ENCODE measurements at places on chromosomes 6 and 20.

DNA sequence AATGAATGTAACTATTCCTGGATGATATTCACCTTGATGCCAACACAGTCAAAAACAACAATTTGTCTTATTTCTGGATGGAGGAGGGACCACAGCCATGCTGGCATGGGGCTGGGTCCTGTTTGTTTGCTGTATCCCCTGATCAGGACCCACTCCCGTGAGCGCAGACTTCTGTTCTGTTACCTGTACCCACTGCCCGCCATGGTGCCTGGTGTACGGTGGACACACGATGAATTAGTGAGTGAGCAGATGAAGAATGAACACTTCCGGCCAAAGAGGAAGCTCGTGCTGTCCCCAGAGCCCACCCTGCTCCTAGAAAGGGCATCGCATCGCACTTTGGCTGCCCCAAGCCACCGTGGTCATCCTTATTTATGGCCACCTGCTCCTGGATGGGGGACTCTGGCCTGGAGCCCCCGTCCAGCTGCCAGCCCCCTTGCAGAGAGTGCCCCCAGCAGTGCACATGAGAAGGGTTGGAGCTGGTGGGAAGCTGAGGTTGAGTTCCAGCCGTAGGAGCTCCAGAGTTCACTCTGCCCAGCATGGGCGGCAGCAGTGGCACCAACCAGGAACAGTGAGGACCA, 100.9 kb downstream of the BMP7 start:
- no peak for DNase-seq

GRCh38 chr20:59574308-59574707, 30.0 kb upstream of the PHACTR3 start:
- DNase-seq: no peak

GRCh38 chr20:36112112-36112511, 42.4 kb upstream of the EPB41L1 start:
- DNase-seq: no peak

DNA sequence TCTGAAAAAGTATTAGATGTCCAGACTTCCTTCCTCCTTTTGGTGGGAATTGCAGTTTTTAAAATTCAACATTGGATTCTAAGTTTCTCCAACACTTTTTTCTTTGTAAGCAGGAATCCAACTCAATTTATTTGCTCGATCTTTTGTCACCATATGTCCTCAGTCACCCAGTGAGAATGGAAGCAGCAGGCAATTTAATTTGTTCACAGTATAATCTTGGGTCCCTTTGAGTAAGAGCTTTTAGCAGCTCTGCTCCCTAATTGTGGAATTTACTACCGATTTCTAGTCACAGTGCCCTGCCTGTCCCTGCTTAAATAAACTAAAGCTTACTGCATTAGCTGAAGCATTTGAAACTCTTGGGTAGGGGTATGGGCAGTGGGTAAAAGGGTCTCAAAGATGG, 98.6 kb downstream of the BTBD3 start:
- no peak for DNase-seq

- DNase-seq: no peak
Observed at GRCh38 chr6:54710456-54710855, 136.1 kb upstream of the FAM83B start.

GRCh38 chr6:107736713-107737396, 87.3 kb downstream of the SCML4 start:
- DNase-seq: no peak

- no peak for DNase-seq
Observed at GRCh38 chr6:2249126-2249525, 3.7 kb upstream of the GMDS start.

GRCh38 chr6:15359335-15359862, 113.5 kb downstream of the JARID2 start:
- no peak for DNase-seq

DNA sequence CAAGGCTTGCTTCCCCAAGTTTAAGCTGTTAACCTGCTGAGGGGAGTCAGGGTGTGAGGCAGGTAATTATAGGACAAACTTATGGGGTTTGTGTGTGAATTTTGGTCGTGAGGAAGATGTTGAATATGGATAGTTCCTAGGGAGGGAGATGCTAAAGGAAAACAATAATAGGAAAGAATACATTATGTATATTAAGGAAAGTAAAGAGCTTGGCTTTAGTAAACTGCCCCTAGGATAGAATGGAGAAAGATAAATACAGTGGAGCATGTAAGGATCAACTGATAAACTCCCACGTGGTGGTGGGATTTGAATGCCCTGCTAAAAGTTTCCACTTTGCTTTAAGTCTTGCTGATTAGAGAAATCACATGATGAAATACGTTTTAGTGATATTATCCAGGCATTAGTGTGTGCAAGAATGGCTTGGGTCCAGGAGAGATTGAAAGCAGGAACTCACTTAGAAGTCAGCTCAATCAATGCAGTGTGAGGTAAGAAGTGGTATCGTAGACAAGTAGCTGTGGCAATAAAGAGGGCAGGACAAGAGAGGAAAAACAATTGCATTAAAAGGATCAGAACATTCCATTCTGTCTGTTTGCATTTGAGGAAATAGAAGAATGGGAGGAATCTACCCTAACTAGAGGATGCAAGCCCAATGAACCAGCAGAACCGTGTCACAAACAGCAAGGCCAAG, 52.5 kb downstream of the RPS12 start:
- DNase-seq: no peak

DNA sequence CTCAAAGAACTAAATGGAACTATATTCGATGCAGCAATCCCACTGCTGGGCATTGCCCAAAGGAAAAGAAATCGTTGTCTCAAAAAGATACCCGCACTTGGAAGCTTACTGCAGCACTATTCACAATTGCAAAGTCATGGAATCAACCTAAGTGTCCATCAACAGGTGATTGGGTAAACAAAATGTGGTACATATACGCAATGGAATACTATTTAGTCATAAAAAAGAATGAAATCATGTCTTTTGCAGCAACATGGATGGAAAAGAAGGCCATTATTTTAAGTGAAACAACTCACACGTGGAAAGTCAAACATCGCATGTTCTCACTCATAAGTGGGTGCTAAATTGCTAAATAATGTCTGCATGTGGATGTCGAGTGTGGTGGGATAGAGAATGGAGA, 70.9 kb upstream of the MPC1 start:
- DNase-seq: no peak

- DNase-seq: no peak
Observed at GRCh38 chr6:137013031-137013430, 31.7 kb downstream of the IL20RA start.

DNA sequence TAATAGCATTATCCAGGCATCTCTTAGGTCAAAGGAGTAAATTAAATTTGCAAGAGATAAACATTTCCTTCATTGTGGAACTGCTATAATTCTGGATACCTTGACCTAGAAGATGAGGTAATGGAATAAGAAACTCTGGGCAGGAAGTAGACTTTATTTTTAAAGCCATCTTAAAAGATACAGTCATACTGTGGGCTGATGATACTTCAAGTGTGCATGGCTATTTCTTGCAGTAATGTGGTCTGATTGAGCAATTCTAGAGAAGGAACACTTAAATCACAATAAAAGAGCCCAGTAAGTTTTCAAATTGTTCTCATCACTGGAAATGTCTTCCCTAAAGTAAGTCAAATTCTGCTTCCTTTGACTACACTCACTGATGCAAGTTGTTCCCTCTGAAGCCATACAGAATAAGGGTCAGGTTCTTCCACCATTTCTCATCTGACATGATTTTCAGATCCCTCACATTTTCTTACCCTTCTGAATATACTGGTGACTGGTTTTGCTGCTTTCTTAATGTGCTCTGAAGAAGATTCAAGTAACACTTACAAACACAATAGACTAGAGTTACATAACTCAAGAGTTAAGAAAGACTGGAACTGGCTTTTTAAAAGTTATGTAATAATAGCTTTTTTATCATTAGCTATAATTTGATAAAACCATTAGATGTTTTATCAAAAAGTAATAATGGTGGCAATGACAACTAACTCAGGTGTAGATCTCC, 62.6 kb upstream of the TMEM244 start:
- no peak for DNase-seq

GRCh38 chr6:1067346-1067745, 244.6 kb upstream of the FOXQ1 start:
- DNase-seq: no peak

GRCh38 chr6:113015249-113015648, 668.1 kb downstream of the RFPL4B start:
- DNase-seq: no peak

- DNase-seq: no peak
Observed at GRCh38 chr20:9087531-9088217, 18.8 kb downstream of the PLCB4 start.

- no peak for DNase-seq
Observed at GRCh38 chr6:169955731-169956437, 204.5 kb downstream of the ERMARD start.

DNA sequence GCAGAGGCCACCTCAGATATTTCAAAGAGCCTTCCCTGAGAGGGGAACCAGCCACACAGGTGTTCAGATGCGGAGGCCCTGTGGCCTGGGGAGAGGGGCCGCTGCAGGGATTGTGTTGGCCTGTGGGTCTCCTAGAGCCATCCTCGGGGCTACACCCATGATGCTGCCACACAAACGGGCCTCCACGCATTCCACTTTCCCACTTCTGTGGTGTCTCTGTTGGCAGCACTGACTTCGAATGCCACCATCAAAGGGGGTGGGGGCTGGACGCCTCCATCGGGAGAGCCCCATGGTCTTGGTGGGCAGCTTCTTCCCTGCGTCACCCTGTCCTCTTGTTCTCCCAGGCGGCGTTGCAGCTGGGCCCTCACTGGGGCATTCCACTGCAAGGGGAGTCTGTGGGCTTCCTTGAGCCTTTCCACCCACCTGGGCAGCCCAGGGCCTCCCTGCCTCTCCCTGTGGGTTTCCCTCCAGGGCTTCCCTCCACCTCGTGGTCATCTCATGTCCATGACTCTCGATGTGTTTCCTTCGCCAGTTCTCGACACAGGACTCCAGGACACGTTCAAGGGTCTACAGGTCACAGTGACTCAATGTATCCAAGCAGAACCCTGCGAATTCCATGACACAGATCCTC, 145.5 kb downstream of the ERMARD start:
- DNase-seq: no peak

DNA sequence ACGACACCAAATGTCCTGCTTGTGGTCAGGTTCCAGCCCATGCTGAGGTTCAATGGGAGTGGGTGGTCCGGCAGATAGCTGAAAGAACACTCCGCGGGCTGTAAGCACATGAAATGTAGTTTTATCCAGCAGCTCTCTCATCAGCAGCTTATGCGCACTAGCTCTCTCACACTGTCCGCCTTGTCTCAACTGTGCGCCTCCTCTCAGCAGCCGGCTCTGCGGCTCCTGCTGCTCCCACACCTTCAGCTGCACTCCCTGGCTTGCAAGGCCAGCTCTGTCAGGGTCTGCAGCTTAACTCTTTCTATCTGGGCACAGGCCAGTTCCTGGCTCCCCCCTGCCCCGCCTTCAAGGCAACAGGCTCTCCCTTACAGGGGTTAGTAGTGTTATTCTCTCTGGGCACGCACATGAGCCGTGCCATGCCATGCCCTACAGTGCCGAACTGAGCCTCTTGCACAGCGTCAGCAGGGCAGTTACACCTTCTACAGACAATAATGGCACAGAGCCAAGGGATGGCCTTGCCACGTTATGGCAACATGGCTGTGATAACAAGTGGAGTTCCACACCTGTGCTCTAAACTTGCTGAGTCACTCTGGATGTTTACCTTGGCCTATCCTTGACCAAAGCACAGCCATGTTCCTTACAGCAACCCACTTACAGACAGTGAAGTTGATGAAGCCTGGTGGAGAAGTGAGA, 84.0 kb upstream of the LRFN2 start:
- DNase-seq: no peak

DNA sequence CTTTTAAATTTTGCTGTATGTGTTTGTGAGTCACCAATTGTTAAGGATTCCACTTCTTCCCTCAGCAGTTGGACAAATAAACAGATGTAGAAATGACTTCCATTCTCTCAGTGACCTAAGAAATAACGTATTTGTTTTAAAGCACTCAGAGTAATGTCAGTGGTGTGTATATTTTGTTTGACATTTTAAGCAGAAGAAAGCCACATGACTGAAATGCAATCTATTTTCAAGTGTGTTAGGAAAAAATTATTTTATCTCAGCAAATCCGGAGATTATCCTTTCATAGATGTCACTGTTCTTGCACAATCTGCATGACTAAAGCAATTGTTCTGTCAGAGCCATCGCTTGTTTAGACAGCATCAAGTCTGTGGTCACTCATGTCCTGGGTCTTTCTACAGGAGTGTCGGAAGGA, 77.1 kb downstream of the JAG1 start:
- no peak for DNase-seq

GRCh38 chr6:90251295-90251992, 45.2 kb downstream of the BACH2 start:
- no peak for DNase-seq

GRCh38 chr6:111852725-111853124, 20.5 kb downstream of the FYN start:
- no peak for DNase-seq

DNA sequence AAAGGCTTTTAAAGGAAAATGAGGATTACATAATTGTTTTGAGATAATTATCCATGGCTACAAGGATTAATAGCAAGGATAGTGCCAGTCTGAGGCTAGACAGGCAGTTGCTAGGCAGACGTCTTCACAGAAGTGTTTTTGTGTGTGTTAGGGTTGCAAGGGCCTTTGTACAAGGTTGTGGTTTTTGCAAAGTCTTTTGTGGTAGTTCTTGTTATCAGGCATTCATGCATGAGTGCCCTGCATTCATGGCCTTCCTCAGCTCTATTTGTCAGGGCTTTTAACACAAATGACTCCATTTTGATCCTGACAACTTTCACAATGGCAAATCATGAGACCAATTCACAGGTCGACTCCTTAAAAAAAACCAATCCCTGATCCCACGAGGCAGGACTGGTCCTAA, 68.1 kb upstream of the TXNDC5 start:
- DNase-seq: no peak

DNA sequence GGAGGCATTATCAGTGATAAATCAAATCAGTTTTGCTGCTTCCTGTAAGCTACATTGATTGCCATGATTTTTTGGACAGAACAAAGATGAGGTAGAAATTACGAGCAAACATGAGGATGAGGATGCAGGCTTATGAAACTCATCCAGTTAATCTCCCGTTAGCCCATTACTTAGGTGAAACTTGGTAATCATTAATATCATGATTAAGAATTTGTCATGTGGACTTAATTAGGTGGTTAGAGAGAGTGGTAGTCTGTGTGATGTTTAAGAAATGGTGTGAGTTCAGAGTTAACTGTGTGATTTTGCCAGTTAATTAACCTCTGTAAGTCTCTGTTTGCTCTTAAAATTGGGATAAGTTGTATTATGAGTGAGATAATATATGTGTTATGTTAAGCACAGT, 62.0 kb downstream of the TSPYL4 start:
- DNase-seq: no peak

- DNase-seq: no peak
Observed at GRCh38 chr6:40425192-40425919, 161.8 kb downstream of the LRFN2 start.

- DNase-seq: no peak
Observed at GRCh38 chr20:60139663-60140446, 181.6 kb downstream of the CDH26 start.

Data from GM12891 (cell line).